ENCODE measurements at places on chromosomes 6 and 20. TPM values are rescaled to one million over a fixed set of nuclear protein-coding genes. Genes with fewer than 3 reads are reported as not detected.

The DACT2 gene
- total RNA-seq = 0.39 TPM

The PREP gene
- 42.3 TPM for total RNA-seq

The LY6G6C gene
- total RNA-seq = not detected

The PTCHD4 gene
- not detected for total RNA-seq

The ZMYND8 gene
- 50.3 TPM for total RNA-seq

The RAET1G gene
- not detected for total RNA-seq

The BNIP5 gene
- total RNA-seq = not detected

The ECT2L gene
- not detected for total RNA-seq

The SYTL3 gene
- 163 TPM for total RNA-seq

The SEMG2 gene
- not detected for total RNA-seq

The SLC17A9 gene
- 16.2 TPM for total RNA-seq

The NTSR1 gene
- total RNA-seq = 0.07 TPM

The PACSIN1 gene
- 0.14 TPM for total RNA-seq

The NKAIN2 gene
- not detected for total RNA-seq

The RNF182 gene
- total RNA-seq = not detected

The PDSS2 gene
- total RNA-seq = 11.7 TPM

The OTOR gene
- not detected for total RNA-seq

The RBPJL gene
- total RNA-seq = not detected

The LTB gene
- 44.9 TPM for total RNA-seq

The CUTA gene
- total RNA-seq = 188 TPM

The TMEM244 gene
- total RNA-seq = not detected

The LRRC73 gene
- total RNA-seq = 0.19 TPM

The ATP6V1G2 gene
- total RNA-seq = 2.1 TPM

The VSX1 gene
- total RNA-seq = not detected

The PHACTR1 gene
- total RNA-seq = 0.07 TPM

The NRN1 gene
- total RNA-seq = 4.6 TPM

The ARMC12 gene
- total RNA-seq = 3.0 TPM

The SLC22A1 gene
- 1.2 TPM for total RNA-seq
